Femur (tissue), 1 donor: ENCODE measurements at places on chromosomes 16 and 17.

DNA sequence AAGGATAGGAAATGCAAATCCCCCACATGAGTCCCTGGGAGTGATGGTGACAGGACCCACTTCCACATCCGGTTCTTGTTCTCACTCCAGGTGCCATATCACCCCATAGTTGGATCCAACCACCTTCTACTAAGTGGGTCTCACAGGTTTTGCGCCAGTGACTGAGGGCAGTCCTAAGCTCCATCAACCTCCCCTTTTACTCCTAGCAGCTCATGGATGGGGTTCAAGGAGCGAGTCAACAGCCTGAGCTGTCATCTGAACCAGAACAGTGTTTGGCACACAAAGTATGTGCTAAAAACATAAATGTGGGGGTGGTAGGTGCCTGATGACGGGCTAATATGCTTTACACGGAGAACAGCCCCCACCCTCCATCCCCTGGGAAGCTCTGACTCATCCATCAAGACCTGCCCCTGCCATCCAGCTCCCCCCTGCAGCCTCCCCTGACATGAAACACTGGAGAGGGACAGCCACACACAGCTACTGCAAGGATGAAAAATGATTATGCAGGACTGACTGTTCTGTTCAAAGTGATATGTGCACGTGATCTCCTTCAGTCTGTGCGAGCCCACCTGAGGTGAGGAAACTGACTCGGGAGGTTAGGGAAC, 143.2 kb upstream of the CDH5 start:
- peak; percentile 16 for DNase-seq

GRCh38 chr17:67136191-67137025, 92.1 kb downstream of the CACNG1 start:
- DNase-seq: no peak

DNA sequence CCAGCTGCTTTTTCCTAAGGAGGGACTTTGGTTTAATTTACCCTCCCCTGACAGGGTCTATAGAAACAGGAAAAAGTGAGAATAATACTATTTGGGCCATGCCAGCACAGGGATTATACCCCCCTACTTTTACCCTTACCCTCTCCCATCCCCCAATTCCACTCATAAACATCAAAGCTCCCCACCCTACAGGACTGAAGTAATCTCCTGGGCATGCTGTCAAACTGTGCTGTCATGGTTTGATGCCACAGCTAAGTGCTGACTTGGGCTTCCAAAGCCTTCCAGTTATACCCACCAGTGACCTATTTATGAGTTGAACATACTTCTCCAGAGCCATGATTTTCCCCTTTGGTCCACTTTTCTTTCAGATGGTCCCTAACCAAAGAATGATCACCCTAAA, 12.8 kb downstream of the PHF12 start:
- no peak for DNase-seq

DNA sequence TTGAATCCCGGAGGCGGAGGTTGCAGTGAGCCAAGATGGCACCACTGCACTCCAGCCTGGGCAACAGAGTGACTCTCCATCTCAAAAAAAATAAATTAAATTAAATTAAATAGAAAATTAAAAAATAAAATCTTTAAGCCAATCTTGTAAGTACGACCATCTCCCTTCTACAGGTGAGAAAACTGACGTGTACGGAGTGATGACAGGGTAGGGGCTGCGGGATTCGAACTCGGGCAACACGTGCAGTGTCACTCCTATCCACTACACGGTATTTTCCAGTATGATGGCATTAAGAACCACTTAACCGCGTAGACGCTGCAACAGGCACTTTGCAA, 762 bp downstream of the WDR59 start:
- no peak for DNase-seq

DNA sequence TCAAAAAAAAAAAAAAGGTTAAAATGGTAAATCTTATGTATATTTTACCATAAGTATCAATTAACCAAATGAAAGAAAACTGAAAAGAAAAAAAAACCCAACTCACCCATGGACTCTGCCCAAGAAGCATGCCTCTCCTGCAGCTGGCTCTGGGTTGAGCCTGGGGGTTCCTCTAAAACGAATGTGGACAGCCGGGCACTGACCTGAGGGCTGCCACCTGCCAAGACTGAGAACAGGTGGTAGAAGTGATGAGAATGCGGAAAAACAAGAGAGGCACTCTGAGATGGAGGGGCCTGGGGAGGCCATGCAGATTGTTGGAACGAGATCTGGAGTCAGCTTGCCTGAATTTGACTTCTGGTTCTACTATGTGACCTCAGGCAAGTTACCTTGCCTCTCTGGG, 85.5 kb upstream of the MSI2 start:
- DNase-seq: no peak
